Stimulated activated CD4-positive, alpha-beta T cell treated with anti-CD3 and anti-CD28 coated beads, Interleukin-1b, Interleukin-23, amount 100 ng/mL, for 48 hours (primary cell): ENCODE measurements at places on chromosomes 5 and 9.
A peak's percentile ranks its signal among the peaks of the same experiment; 100 is the strongest.

- DNase-seq, result no peak
Observed at GRCh38 chr5:69043655-69043996, 50.2 kb upstream of the SLC30A5 start.

DNA sequence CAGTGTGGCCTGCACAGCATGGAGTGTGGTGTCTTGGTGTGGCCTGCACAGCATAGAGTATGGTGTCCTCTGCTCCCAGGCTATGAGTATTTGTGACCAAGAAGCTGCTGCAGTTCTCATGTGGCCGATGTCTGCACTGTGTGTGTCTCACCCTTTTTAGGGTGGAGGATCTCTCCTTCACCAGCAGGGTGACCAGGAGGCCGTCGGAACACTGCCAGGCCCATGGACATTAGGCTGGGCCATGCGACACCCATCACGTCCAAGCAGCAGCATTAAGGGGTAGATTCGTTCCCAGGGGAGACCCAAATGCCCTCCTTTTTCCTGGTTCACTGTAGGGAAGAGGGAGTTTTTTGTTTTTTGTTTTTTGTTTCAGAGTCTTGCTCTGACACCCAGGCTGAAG, 115.3 kb upstream of the SPIN1 start:
- DNase-seq, result no peak

DNA sequence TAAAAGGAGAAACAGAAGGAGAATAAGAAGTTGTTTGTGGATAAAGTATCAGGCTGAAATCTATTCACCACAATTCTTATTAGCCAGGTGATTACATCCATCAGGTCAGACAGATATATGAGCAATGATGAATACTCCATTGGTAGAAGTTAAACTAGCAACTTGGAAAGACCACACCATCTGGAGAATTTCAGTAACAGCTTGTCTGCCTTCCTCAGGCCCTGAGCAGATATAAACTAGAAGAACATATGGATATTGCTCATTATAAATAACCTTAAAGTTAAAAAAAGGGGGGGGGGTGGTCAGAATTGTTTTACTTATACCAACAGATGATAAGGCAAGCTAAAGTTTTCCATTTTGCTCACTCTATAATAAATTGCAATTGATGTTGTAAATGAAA, 10.4 kb downstream of the DAB2 start:
- DNase-seq, result no peak

DNA sequence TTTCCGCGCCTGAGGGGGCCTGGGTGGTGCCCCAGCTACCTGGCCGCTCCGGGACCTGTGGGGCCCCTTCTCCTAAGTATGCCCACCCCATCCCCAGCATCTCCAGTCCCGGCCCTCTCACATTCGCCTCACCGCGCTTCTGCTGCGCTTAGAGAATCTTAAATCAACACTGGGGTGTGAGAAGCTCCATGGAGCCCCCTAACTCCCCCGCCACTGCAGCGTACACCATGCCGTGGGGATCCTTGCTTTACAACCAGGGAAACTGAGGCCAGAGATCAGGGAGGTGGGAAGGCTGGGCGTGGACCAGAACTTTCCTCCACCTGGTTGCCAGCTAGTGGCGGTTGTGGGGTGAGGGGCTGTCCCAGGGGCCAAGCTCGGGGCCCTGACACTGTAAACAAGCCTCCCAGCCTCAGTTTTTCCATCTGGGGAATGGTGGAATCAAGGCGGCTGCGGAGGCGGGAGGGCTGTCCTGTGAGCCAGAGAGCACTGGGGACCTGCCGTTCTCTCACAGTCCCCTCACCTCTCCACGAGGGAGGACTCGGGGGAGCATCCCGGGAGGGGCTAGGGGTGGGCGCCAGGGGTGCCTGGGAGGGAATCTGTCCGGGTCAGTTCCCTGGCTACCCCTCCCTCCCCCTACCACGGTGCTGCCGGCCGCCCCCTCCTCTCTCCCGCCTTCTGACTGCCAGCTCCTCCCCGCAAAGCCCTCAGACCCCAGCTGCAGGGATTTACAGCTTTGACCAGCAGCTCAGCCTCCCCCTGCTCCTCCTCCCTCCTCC, 161.2 kb downstream of the C9orf50 start:
- peak; percentile 63 for DNase-seq

DNA sequence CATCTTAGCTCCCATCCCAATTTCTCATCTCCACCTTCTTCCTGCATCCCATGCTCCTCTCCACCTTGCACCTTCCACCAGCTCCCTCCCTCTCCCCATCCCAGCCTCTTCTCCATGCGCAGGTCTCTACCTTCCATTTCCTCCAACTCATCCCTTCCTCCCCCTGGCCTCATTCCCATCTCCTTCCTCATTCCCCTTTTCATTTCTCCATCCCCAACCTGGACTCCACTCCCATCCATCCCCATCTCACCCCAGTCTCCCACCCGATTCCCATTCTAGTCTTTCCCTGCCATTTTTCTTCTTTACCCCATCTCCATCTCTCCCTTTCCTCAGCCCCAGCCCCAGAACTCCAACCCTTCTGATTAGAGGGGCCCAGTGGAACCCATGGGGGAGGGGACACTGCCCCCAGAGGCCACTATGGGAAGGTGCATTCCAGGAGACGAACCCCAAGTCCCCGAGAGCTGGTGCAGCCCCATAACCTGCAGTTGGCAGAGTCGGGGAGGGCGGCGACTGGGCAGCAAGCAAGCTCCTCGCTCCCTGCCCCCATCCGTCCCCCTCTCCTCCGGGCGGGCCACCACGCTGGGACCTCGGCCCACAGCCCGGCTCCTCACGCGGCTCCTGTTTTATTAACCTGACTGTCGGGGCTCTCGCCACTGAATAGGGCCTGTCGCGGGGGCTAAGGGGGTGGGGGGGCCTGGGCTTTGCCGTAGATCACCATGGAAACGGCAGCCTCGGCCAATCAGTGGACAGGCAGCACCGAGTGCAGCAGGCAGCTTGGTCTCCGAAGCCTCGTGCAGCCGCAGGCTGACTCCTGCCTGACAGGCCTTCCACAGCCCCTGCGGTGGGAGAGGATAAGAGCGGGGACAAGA, 66.7 kb downstream of the PCDH1 start:
- peak; percentile 31 for DNase-seq

GRCh38 chr9:115171921-115172388, 54.0 kb upstream of the TNC start:
- no peak for DNase-seq

DNA sequence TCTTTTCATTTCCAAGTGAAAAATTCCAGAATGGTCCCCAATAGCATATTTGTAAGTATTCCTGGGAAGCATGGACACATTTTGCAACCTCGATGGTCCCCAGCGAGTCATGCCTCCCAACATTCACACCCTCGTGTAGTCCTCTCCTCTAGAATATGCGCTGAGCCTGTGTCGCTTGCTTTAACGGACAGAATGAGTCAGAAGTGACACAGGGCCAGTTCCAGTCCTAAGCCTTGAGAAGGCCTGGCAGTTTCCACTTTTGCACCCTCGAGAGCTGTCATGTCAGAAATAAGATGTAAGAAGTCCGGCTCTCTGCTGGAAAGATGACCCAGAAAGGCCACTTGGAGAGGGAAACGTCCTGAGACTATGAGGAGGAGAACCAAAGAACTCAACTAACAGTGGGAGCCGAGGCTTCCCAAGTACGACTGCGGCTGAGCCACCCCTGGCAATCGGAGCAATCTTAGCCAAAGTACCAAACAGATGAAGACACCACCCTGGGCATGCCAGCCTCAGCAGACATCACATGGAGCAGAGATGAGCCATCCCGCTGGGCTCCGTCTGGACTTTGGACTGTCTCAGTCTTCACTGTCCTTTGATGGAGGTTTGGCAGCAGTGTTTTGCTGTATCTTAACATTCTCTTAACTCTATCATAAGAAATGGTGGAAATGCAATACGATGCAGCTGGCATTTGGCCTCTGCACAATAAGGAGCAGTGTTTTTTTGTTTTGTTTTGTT, 42.6 kb upstream of the GFPT2 start:
- DNase-seq, result no peak
